DMS79 (cell line): ENCODE measurements at places on chromosomes 12 and 14.

- DNase-seq: no peak
Measured at GRCh38 chr12:72448089-72448488, 175.9 kb downstream of the TRHDE start.

GRCh38 chr12:65209655-65210043, 40.3 kb downstream of the LEMD3 start:
- DNase-seq: no peak

GRCh38 chr14:79528828-79529416, 682.4 kb downstream of the DIO2 start:
- DNase-seq: no peak

GRCh38 chr12:15928870-15929571, 17.9 kb downstream of the DERA start:
- DNase-seq: no peak

GRCh38 chr12:108702595-108703320, 28.6 kb downstream of the CORO1C start:
- peak; percentile 53 for DNase-seq

GRCh38 chr14:70585231-70585630, 15.2 kb downstream of the MED6 start:
- no peak for DNase-seq

- no peak for DNase-seq
Measured at GRCh38 chr12:30827101-30828066, 72.6 kb upstream of the CAPRIN2 start.

DNA sequence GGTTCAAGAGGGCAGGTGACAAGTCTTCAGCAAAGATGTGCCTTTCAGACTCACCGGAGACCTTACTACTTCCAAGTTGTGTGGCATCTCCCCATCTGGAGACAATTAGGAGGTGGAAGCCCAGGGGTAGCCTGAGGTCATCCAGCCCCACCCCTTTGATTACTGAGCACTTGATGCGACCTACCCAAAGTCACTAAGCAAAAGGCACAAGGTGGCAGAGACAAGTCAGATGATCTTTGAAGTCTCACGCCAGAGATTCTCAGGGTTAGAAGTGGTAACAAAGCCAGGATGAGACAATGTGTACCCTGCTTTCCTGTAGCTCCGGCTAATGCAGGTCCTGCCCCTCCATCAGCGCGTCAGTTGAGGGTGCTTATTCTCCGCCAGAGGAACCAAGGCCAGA, 1.4 kb upstream of the FOXN3 start:
- no peak for DNase-seq
